Naive thymus-derived CD8-positive, alpha-beta T cell (primary cell): ENCODE measurements at places on chromosomes 16 and 17. TPM values are rescaled to one million over a fixed set of nuclear protein-coding genes. Genes with fewer than 3 reads are reported as not detected.

DNA sequence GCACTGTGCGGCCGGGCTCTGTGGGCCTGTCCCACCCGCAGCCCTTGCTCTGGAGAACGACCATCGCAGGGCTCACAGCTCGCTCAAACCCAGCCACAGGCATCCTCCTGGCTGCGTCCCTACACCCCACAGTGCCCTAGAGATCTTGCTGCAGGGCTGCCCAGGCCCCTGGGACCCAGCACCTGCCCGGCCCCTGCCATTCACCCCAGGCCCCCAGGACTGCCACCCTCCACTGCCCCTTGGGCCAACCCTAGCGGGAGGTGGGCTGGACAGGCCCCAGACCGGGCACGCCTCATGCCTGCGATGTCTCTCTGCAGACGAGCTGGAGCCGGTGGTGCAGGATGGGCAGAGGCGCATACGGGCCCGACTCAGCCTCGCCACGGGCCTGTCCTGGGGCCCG lies 56.1 kb upstream of the ZC3H18 start:
- DNase-seq = no peak

GRCh38 chr17:7652388-7653356 lies 1.9 kb downstream of the ATP1B2 start:
- DNase-seq = no peak

- no peak for DNase-seq
These were observed 21.5 kb downstream of the SRP68 start for GRCh38 chr17:76050538-76051467.

Gene RNF167
- 30.3 TPM for polyA plus RNA-seq

DNA sequence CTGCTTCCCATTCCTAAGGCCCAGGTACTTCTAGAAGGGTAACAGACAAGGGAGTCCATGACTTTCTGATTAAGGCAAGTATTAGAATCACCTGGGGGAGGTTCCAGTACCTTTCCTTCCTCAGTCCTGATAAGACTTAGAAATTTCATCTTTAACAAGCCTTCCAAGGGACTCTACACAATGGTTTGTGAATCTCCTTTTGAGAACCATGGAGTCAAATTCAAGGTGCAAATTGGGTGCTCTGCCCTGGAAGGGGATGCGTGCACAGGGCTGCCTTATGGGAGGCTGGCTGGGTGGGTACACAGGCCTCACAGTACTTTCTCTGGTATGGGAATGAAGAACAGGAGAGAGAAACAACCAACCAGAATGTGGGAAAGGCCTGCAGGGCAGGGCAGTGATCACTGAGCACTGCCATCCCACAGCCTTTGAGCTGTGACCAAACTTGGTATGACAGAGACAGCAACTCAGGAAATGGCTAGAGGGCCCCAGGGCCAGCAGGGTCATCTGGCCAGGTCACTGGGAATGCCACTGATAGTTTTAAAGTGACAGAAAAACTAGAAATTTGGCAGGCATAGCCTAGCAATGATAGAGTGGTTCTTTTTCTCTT lies 3.6 kb upstream of the TMIGD1 start:
- DNase-seq = no peak

Gene KRT27
- polyA plus RNA-seq = not detected
